ENCODE measurements at places on chromosomes 1 and 21.

GRCh38 chr1:231242516-231243198 lies 1.6 kb downstream of the GNPAT start:
- DNase-seq, result peak; percentile 33

GRCh38 chr1:182200025-182200812 lies 138.7 kb upstream of the ZNF648 start:
- DNase-seq, result peak; percentile 5

GRCh38 chr1:225710804-225711203 lies 57.9 kb upstream of the ENAH start:
- DNase-seq, result no peak

- DNase-seq, result no peak
These were observed 3.4 kb downstream of the CACHD1 start for GRCh38 chr1:64473367-64473766.

GRCh38 chr21:45418301-45419071 lies 13.5 kb downstream of the COL18A1 start:
- no peak for DNase-seq

DNA sequence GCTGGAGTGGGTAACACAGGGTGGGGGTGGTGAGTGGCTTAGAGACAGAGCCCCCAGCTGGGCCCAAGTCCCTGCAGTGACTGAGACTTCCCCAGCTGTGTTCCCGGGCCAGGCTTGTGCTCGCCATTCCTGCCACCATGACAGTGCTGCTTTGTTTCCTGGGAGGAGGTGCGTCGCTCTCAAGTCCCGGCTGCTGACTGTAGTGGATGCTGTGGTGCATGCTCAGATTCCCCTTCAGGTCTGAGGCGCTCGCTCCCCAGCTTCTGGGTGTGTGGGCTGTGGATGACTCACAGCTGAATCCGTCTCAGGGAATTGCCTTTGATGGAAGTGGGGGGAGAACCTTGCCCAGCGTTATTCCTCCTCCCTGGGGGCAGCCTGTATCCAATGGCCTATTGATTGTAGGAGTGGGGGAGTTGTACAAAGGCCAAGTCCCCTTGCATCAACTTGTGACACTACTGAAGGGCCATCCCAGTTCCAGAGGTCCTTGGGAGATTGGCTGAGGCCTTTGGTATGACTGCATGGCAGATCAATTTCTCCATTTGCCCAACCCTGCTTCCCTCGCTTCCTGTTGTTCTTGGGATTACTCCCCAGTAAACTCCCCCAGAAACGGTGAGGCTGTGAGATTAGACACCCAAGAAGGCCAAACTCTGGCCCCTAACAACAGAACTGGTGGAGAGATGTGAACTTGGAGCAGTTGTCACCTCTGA lies 17.8 kb upstream of the POU3F1 start:
- DNase-seq, result no peak

- no peak for DNase-seq
These were observed 3.0 kb upstream of the ATP1B1 start for GRCh38 chr1:169103480-169103893.
